ENCODE measurements at places on chromosomes 13 and 19.

DNA sequence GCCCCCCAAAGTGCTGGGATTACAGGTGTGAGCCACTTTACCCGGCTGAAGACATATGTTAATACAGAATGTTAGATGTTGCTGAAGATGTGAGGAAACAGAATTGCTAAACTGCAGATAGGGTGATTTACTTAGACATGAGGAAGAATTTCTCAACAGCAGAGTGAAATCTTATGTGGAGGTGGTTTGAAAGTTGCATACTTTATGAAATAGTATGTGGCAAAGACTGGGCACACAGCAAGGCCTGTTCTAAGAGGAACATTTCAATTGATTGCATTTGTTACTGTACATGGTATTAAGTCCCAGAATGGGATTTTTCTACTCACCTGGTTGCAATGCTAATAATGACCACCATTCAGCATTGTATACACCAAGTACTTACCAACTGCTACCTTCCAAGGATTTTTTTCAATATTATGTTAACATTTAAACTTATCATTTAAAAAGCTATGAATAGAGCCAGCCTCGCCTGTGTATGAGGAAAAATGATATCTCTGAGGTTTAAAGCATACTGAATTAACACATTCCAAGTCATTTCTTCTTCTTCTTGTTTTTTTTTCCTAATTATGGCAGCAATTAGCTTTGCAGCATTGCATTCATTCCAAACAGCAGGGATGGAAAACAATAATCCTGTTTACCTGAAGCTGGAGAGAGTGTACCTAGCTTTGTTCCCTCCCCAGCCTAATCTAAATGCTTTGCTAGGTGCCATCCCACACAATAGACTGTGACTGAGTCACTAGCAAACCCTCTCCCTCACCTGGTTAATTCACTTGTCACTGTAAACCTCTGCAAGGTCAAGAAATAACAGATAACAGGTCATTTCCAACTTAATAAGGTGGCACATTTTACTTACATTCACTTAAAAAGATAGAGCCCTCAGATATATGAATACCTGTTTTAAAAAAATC lies 19.4 kb upstream of the KLF5 start:
- no peak for DNase-seq

DNA sequence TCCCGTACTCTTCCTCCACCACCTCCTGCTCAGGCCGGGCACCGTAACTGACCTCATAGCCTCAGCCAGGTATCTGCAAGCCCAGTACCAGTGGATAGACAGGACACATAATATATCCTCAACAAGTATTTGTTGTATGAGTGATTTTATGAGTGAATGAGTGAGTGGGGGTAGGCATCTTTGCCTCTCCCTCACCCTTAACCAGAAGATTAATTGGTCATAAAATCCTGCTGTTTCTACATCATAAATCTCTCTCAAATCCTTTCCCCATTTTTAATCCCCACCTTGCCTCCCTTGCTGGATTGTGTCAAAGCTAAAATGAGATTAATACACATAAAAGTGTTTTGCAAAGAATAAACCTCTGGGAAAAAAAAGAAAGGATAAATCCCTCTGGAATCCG lies 44.4 kb upstream of the HMGB1 start:
- no peak for DNase-seq

GRCh38 chr19:43781630-43782310 lies 997 bp upstream of the KCNN4 start:
- DNase-seq, result peak; percentile 28

- no peak for DNase-seq
Observed at GRCh38 chr19:47002106-47002766, 17.4 kb upstream of the NPAS1 start.

GRCh38 chr13:55230570-55230908 lies 1910.2 kb upstream of the PRR20A start:
- DNase-seq, result no peak

DNA sequence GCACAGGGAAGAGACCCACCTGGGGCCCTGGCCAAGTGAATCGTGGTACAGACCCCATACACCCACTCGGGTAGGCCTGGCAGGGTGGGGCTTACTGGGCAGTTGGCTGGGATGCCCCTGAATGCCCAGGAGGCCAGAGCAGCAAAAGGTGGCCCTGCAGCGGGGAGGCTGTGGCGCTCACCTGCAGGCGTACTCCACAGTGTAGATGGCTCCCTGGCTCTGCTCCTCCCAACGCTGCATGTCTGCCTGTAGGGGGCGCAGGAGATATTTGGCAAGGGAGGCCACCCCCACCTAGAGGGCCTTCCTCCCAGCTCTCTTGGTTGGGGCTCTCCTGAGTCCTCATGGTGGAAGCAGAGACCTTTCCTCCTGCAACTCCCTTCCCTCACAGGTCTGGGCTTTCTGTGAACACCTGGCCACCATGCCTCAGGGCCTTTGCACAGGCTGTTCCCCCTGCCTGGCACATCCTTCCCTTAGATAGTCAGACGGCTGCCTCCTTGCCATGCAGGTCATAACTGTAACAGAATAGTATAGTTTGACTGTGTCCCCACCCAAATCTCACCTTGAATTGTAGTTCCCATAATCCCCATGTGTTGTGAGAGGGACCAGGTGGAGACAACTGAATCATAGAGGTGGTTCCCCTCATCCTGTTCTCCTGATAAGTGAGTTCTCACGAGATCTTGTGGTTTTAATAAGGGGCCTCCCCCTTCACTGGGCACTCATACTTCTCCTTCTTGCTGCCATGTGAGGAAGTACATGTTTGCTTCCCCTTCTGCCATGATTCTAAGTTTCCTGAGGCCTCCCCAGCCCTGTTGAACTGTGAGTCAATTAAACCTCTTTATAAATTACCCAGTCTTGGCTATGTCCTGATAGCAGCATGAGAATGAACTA lies 5.9 kb downstream of the BORCS8 start:
- DNase-seq, result no peak

- no peak for DNase-seq
Observed at GRCh38 chr19:7295912-7296536, 1.8 kb upstream of the INSR start.

GRCh38 chr13:26457212-26457611 lies 100.3 kb upstream of the WASF3 start:
- DNase-seq, result no peak

- no peak for DNase-seq
Observed at GRCh38 chr13:23805122-23805521, 84.1 kb downstream of the MIPEP start.

GRCh38 chr13:91045351-91046034 lies 302.0 kb upstream of the MIR17HG start:
- peak; percentile 4 for DNase-seq

DNA sequence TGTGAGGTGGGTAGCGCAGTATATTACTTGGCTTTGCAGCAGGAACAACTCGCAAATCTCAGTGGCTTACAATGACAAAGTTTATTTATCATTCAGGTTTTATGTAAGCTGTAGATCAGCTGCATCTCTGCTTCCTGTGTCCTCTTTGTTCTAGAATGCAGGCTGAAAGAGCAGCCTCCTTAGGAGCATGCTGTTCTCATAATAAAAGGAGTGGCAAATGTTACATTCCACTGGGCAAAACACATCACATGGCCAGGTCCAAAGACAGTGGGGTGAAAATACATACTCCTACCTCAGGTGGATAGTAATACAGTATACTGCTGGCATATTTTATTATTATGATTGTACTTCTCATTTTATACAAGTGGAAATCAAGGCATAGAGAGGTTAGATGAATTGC lies 1.2 kb upstream of the CSNK1A1L start:
- DNase-seq, result no peak

GRCh38 chr13:44374348-44374712 lies 706 bp downstream of the SERP2 start:
- DNase-seq, result peak; percentile 21

DNA sequence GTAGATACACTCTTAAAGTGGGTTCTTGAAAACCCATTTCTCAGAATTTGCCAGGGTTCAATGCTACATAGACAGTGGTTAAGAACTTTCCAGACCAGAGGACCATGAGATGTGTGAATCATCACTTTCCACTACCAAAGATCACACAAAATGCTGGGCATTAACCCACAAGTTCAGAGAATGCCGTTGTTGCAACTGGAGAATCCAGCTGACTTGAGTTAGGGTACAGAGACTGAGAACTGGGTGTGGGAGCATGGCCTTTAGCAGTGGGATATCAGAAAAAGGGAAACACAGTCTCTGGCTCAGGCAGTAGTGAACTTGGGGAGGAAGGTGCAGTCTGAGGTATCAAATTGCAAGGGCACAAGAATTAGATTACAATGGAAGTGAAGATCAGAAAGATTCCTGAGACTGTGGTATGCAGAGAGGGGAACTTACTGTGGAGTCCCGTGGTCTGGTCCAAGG lies 51.5 kb upstream of the WDFY2 start:
- no peak for DNase-seq

- no peak for DNase-seq
Observed at GRCh38 chr13:20415306-20415679, 110.4 kb downstream of the CRYL1 start.

DNA sequence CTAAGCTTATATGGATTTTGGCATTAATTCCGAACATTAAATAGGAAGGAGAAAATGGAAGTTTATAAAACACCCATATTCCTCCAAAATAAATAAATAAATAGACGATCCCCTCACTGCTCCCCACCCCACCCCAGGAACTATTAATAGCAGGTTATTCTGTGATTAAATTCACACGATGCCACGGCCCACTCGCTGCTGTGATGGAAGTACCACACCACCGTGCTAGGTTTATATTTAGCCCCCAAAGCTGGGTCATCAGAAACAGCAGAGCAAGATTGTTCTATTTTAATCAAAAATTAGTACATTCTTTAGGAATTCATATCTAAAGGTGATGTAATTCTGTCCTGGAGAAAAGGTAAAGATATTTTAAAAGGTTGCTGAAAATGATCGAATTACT lies 65.4 kb downstream of the CCDC70 start:
- no peak for DNase-seq

DNA sequence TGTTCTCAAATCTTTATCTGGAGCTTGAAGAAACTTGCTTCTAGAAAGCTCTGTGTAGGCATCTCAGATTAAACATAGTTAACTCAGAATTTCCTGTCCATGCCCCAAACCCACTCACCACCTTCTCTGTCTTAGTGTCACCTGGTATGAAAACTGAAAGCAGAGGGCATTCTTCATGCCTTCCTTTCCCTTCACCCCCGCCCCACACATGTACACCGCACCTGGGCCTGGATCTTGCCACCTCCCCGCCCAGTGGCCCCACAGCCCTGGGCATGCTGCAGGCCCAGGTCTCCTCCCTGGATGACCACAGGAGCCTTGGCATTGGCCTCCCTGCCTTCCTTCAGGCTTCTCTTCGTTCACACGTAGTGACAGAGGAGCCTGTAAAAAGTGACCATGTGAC lies 15.8 kb downstream of the CFAP97D2 start:
- DNase-seq, result no peak

- DNase-seq, result no peak
Observed at GRCh38 chr13:67416047-67416925, 186.2 kb upstream of the PCDH9 start.
